ENCODE measurements at places on chromosomes 5 and 9.

- no peak for DNase-seq
Measured at GRCh38 chr5:160152287-160152686, 33.0 kb upstream of the PWWP2A start.

- DNase-seq = no peak
Measured at GRCh38 chr5:161373345-161373707, 173.2 kb downstream of the GABRB2 start.

DNA sequence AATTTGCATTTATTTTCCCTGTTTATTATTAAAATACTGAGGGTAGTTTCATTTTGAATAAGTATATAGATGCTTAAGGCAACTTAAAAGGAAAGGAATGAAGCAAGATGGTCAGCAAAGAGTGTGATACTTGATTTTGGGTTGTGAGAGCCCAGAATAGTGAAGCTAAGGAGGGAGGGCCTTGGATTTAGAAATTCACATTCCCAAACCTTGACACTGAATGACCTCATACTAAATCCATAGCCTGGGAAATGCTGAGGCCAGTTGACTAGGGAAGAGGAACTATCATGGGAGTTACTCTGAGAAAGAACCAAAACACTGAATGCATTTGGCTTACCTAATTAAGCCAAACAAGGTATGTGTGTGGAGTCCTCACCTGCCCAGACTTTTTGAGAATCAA lies 292.5 kb downstream of the SPATA31D1 start:
- DNase-seq = no peak

GRCh38 chr5:118006219-118006618 lies 982.1 kb downstream of the DTWD2 start:
- no peak for DNase-seq

DNA sequence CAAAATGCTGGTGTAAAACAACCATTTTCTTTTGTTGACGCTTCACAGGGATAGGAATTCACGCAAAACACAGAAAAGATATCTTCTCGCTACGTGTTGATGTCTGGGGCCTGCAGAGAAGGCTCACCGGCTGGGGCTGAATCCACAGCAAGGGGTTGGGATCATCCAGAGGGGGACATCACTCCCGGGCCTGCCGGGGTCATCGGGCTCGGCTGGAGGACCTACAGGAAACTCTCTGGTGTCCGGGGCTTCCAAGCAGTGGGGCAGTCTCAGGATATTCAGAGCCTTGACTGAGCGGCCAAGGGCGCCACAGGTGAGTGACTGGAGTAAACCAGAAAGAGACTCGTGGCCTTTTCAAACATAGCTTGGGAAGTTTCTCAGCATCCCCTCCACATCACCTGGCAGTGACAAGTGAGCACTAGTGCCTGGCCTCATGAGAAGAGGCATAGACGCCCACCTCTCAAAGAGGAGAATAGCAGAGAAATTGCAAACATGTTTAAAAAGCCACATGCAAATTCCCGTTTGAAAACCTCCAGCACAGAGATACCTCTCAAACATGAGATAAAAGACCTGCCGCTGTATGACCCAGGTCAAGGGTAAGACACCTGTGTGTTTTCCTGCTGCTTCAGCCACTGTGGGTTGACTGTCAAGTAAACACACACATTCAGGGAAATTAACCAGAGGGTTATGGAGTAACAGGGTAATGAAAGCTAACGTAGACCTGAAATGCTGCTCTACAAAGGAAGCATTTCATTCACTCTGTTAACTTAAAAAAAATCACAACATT lies 50.8 kb upstream of the SIMC1 start:
- DNase-seq = no peak

- DNase-seq = no peak
Measured at GRCh38 chr9:132059361-132059760, 20.3 kb downstream of the MED27 start.

GRCh38 chr5:1734908-1735289 lies 64.7 kb downstream of the MRPL36 start:
- DNase-seq = no peak

All from non-pigmented ciliary epithelial cell (primary cell).